NCI-H1930 (cell line): ENCODE measurements at places on chromosomes 2 and 18.
A peak's percentile ranks its signal among the peaks of the same experiment; 100 is the strongest.

DNA sequence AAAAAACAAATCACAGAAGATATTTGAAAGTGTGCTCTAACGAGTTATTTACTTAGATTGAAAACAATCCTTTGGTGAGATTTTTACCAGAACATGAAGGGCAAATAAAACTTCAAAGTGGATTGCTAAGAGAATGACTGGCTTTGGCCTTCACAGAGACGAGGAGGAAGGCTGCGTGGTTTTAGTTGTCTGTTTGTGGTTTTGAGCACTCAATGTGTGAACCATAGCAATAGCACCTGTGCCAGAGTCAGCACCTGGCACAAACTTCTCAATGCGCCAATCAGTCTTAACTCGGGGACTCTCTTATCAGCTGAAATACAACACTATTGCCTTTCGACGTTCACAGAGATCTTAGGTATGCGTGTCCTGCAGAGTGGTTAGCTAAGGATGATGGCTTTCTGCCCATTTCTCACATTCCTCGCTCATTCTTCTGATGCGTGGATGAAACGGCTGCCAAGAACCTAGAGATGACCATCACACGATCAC, 70.0 kb downstream of the MBP start:
- DNase-seq, result no peak

GRCh38 chr2:111042772-111043771, 77.6 kb upstream of the BCL2L11 start:
- DNase-seq, result no peak

- no peak for DNase-seq
These were observed 122.9 kb downstream of the GLI2 start for GRCh38 chr2:120858361-120859106.

- DNase-seq, result no peak
These were observed 261.7 kb upstream of the HDAC4 start for GRCh38 chr2:239662413-239663120.

DNA sequence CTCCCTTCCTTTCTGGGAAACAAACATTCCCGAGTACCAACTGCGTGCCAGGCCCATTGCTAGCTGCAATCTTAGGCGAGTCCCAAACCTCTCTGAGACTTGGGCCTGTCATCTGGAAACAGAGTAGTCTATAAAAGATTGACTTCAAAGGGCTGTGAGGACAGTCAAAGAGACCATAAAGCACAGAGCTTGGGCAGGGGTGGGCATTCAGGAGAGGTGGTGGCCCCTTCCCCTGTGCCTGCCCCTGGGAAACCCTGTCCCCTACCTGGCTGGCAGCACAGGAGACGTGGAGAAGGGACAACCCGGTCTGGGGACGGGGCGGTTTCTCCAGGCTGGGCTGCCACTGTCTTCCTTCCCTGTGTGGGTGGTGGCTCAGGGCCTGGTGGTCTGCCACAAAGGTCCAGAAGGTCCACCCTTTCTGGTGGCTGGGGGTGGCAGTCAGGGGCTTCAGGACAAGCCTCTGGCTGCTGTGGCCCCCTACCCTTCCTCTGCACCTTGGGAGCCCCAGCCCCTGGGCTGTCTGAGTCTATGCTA, 33.9 kb upstream of the FOSL2 start:
- no peak for DNase-seq

DNA sequence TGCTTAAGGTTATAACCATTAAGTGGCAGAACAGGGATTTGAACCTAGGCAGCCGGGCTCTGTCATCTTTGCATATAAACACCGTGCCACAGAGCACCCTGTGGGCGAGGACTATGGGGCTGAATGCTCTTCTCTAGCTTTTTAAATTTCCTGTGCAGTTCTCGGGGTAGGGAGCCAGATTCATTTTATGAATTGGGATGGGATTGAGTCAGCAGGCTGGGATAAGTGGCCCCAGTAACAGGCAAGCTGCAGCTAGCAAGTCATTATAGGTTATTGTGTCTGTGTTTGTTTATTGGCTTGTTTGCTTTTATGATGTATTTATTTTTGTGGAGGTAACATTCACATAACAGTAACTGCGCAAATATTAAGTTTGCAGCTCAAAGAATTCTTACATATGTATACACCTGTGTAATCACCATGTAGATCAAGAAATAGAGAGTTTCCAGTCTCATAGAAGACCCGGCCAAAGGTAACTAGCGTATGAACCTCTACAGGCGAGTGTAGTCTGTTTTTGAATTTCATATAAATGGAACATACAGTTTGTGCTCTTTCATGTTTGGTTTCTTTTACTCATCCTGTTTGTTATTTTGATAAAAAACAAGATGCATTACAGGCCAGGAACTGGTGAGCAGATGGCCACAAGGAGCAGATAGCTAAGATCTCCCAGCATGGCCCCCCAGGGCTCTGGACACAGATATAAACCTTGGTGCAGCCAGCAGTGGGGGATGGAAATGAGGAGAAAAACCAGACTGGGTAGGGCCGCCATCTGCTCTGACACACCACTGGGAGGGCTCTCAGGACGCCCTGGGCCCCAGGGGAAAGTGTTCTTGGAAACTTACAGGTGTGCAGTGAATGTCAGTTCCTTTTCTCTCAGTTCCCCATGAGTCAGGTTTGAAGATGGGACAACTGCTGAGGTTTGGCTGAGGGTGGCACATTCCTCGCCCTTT, 49.2 kb upstream of the GPR155 start:
- DNase-seq, result peak; percentile 72

DNA sequence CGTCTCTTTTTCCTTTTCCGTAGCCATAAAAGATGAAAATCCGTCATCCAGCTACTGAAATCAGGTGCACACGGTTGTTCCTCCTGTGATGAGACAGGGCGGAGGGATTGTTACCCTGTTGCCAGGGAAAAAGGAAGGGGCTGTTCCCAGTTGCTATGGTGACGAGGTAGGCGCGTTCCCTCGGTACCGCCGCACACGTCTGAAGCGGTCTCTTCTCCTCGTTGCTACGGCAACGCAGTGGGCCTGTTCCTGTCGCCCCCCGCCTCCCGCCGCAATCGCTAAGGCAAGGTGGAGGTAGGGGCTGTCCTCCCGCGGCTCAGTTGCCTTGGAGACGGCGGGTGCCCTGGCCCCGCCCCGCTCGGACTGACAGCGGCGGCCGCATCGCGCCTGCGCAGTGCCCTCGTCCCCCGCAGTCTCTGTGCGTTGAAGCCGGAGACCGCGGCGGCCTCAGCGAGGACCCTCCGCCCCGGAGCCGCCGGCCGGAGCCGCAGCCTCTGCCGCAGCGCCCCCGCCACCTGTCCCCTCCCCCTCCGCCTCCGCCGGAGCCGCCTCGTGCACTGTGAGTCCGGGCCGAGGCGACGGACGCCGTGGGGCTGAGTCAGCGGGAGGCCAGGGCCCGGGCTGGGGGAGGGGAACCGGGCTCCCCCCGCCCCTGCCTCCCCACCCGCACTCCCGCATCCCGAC, at the start of gene MAPRE3:
Gene MAPRE3 (plus strand): TSS at position 394 of the 684 bp plus-strand sequence. CDS start 51,582 bp downstream, outside the sequence.
- DNase-seq, result peak; percentile 89

- no peak for DNase-seq
These were observed 80.9 kb downstream of the SP100 start for GRCh38 chr2:230496891-230497290.

DNA sequence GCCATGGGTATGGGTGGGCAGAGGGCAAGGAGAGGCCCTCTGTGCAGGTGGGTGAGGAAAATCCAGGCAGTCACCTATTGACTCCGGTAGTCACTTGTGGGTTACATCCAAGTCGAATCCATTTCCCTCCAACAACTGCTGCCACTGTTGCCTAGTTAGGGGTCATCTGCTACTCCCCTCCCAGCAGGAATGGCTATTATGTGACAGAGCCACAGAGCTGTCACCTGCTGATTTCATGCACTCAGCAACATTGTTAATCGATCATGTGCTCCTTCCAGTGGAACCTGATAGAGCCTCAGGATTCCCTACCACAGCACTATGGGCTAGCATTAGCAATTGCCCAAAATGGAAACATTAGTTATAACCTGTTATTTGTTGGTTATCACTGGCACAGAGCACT, 31.4 kb downstream of the POLR1A start:
- no peak for DNase-seq

DNA sequence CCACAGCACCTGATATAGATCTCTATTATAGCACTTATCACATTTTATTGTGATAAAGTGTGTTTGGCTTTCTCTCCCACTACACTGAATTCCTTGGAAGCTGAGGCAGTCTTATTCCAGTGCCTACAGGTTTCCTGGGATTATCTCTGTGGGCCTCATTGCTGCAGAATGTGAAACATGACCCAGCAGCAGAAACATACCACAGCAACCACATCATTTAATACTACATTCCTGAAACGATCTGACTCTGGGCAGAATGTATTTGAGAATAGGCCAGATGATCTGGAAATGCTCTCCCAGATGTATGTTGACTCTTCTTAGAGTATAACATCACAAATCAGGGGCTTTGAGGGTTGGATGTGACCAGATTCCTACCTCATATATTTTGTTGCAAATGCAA, 323.5 kb upstream of the TANK start:
- no peak for DNase-seq

GRCh38 chr18:78721981-78722380, 257.6 kb upstream of the SALL3 start:
- no peak for DNase-seq

DNA sequence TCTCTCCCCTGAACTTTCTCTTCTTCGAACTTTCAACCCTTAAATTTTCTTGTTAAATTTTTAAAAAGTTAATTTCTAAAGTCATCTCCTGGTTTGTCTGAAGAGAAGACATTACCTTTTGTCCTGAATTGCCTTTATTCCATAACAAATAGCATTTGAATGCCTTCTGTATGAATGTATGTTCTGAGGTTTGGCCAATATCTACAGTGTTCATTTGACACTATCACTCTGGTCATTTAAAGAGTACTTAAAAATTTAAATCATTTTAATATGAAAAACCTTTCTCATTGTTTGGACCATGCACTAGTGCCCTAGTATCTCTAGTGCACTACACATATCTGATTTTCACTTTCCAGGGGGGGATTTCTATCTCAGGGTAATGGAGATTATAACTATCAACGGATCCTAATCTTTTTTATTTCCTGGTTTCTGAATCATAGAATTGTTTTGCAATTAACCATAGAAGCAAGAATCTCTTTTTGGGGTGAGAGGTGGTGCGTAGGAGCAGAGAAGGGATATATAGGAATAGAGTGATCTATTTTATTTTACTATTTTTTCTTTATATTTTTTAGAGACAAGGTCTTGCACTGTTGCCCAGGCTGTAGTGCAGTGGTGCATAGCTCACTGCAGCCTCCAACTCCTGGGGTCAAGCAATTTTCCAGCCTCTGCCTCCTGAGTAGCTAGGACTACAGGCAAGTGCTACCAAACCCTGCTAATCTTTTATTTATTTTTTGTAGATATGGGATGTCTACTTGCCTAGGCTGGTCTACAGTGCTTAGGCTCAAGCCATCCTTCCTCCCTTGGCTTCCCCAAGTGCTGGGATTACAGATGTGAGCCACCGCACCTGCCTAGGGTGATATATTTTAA, 25.5 kb downstream of the TANC1 start:
- DNase-seq, result no peak

GRCh38 chr2:213036836-213037235, 114.6 kb downstream of the IKZF2 start:
- no peak for DNase-seq

DNA sequence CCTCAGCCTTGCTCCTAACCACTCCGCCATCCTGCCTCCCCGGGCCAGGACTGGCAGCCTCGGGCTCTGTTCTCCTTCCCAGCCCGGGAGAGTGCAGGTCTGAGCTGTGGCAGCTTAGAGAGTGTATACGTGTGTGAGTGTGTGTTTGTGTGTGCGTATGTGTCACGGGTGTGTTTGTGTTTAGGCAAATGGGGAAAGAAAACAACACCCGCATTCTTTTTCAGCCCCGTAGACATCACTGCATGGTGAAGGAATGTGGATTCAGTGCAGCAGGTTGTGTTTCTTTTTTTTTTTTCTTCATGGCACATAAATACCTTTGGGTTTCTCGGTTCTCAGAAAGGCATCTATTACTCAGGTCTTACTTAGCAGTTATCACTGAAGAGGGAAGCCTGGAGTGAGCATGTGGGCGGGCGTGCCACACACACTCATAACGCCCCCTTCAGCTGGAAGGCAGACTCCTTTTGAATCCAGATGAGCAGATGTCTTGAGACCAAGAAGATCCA, 44.2 kb downstream of the GLI2 start:
- DNase-seq, result no peak

DNA sequence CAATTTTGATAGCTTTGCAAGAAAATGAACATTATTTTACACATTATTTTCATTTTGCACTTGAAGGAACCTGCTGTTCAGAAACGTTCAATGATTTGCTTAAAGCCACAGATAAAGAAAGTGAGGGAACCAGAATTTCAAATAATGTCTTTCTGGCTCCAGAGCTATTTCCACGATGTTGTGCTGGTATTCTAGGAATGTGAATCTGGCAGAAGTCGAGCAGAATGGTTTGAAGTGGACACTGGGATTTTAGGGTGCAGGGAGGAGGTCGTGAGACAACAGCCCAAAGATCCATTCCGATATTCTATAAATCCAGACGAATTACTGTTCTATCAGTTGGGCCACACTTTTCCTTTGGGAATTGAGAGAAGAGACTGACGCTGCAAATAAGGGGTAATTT, 2.2 kb downstream of the CCDC102B start:
- DNase-seq, result no peak

GRCh38 chr2:165453561-165454094, 15.9 kb upstream of the CSRNP3 start:
- no peak for DNase-seq

DNA sequence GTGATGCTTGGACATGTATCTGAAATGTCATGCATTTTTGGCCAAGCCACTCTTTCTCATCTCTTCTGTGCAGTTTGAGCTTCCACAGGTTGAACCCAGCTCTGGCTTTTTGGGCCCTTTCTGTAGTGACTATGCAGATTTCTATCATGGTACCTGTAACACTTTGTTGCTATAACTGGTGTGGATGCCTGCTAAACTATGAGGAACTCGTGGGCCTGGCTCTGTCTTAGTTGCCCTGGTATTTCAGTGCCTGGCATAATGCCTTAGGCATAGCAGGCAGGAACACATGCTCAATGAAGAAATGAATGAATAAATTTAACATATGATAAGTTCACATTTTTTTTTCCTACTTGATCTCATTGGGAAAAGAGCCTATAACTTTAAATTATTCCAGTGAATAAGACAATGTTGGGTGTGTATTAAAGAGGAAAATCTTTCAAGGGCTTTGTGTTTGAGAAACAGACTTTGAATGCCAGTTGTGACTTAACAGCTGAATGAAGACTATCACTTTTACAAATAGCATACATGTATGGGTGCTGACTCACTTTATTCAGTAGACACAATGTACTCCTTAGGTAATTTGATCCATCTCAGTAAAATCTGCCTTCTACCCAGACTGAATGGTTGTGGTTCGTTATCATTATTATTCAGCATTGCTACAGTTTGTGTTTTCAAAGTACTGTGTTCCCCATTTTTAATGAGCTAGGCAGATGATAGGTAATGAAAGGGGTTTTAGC, 86.4 kb upstream of the MAP4K3 start:
- DNase-seq, result no peak

GRCh38 chr2:197504512-197504911, 4.3 kb downstream of the HSPE1 start:
- no peak for DNase-seq

- DNase-seq, result no peak
These were observed 142.1 kb downstream of the USP34 start for GRCh38 chr2:61328707-61329251.

DNA sequence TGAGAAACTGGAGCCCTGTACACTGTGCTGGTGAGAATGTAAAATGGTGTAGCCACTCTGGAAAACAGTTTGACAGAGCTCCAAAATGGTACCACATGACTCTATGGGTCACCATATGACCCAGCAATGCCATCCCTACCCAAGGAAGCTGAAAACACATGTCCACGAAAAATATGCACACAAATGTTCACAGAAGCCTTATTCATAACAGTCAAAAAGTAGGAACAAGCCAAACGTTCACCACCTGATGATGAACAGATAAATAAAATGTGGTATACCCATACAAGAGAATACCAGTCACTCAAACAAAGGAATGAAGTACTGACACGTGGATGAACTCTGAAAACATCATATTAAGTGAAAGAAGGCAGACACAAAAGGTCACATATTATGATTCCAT, 4.6 kb downstream of the AFG3L2 start:
- DNase-seq, result no peak
